ENCODE measurements at places on chromosomes 11 and 22.

DNA sequence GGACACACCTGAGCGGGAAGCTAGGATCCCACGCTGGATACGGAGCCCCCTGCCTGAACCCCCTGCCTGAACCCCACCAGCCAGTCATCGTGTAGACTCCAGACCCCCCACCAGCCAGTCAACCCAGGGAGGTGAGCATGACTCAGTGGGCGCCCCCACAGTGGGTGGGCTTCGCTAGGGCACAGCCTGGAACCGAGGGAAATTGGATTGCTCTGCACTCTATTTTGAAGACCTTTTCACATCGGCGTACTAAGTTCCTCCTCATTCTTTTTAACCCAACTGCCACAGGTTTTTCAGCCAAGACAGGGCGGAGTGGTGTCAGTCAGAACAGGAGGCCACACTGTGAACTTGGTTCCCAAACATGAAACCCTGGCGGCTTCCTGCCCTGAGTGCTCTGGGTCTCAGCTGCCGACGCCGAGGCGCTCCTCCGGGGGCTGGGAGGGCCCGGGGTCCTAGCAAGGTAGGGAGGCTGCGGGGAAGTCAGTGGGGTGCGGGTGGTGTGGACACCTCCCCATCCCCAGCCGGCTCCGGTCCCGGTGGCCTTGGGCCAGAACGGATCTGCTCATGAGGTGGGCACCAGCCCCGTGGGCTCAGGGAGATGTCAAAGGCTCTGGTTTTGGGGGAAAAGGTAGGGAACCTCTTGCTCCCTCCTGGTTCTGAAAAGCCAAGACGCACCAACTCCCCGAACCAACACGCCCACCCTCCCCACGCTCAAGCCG is 57.0 kb downstream of the BRD1 start:
- DNase-seq, result no peak

DNA sequence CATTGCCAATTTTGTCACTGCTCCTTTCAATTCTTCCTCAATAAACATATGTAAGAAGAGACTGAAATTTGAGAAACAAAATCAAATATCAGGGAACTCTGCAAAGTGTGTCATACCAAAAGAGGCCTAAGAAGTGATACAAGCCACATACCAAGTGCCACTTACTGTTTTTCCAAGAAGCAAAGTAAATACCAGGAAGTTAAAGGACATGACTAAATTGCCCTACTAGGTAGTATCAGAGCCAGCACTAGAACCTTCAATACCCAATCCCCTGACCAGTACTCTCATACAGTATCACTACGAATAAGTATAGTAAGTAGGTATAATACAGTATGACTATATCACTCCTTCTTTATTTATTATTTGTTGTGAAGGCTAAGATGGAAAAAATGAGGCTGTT is 13.6 kb downstream of the MAML2 start:
- DNase-seq, result no peak

DNA sequence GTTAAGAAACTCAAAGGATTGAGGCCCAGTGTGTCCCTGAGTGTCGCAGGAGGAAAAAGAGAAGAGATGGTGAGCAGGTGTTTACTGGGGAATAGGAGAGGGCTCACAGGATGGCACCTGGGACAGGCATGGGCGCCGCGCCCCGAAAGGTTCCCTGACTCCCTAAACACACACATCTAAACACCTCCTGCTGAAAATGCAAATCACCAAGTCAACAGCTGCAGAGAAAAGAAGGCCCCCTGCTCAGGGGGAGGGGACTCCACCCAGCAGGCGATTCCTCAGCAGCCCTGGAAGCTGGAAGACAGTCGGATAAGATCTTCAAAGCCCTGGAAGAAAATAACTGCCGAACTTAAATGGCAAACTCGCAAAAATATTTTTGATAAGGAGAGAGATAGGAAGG is 377.2 kb downstream of the BRD1 start:
- no peak for DNase-seq

DNA sequence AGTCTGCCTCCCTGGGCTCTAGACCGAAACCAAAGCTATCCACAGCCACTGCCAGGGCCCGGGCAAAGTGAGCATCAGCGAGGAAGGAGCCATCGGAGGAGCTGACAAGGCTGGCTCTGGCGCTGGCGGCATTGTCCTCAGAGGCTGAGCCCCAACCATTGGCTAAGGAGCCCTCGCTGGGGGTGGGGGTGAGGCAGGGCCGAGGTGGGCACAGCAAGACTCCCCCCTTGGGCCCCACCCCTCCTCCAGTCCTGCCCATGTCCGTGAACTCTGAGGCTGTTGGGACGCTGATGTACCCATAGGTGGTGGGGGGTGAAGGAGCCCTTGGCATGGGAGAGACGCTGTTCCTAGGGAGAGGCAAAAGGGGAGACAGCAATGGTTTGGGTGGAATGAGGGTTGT is 11.2 kb downstream of the ROBO4 start:
- no peak for DNase-seq

- no peak for DNase-seq
Measured at GRCh38 chr11:35045236-35045820, 93.6 kb upstream of the CD44 start.

DNA sequence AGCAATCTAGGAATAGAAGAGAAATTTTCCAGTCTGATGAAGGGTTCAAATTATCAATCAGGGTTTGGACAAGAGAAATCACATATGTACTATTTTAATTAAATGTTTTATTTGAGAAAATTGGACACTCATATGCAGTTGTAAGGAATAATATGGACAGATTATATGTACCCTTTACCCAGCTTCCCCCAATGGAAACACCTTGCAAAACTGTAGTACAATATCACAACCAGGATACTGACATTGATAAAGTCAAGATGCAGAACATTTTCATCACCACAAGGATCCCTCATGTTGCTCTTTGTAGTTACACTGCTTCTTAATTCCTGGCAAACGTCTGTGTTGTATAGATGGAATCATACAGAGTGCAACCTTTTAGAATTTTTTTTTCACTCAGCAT is 1.4 kb upstream of the LIPT2 start:
- no peak for DNase-seq

DNA sequence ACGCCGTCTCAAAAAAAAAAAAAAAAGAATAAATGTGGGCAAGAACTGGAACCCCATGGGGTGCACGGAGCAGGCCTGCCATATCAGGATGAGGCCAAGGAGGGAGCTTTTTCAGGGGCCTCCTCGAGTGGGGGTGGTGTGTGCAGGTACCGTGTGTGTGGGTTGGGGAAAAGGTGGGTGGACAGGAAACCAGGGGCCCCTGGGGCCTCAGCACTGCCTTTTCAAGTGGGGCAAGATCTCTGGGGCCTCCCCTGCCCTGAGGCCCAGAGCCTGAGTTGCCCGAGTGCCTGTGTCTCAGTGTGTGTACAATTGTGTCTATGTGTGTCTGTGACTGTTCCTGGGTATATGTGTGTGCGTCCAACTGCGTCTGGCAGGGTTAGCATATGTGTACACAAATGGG is 23.8 kb downstream of the TEF start:
- no peak for DNase-seq

DNA sequence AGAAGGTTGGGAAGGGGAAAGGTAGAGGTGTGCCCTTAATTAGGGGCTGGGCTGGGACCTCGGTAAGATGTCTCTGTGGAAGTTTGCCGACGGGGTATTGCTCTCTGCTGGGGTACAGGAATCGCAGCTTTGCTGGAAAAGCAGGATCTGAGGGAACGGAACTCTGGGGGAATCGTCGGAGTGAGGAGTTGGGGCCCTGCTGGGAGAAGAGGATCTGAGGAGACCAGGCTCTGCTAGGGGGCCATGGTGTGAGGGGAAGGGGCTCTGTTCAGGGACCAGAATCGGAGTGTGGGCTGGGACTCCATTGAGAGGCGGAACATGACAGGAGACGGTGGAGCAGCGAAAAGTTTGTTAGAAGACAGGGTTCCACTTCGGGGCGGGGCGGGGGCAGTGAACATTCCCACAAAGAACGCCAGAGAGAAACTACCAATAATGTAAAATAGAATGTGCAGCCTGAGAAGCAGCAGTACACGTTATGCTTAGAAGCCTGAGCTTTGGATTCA is 456 bp downstream of the AAMDC start:
- DNase-seq, result no peak

DNA sequence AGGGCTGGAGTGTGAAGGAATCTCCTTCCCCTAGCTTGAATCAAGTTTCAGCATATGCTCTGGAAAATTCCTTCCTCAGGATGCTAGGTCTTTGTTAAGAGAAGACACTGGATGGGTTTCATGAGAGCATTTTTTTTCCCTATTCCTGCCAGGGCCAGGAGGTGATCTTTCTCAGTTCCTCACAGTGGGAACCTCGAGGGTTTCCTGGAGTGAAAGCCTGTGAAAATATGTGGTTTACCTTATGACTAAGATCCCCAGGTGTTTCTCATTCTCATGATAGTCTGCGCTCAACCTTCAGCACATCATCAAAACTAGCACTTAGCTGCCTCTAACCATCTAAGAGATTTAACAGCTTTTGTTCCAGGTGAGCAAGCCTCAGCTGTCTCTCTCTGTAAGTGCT is 985.3 kb upstream of the FAT3 start:
- no peak for DNase-seq

- DNase-seq, result no peak
Measured at GRCh38 chr11:57502870-57503269, 12.6 kb downstream of the SLC43A1 start.

DNA sequence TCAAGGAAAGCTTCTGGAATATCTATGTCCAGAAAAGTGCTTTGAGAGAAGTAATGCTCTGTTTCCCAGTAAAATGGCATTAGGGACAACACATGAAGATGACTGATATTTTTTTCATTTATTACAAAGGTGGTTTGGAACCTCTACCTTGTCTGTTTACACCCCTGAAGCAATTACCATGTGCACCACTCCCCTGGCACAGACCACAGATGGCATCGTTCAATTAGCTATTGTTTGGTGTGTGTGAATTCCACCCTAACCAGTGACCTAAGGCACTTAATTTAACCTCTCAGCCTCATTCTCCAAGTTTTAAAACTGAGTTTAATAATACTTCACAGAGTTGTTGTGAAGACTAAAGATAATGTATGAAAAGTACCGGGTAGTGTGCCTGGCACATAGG is 127.6 kb upstream of the BMAL1 start:
- DNase-seq, result no peak

GRCh38 chr11:65967329-65967934 is 5.9 kb downstream of the SART1 start:
- DNase-seq, result no peak

DNA sequence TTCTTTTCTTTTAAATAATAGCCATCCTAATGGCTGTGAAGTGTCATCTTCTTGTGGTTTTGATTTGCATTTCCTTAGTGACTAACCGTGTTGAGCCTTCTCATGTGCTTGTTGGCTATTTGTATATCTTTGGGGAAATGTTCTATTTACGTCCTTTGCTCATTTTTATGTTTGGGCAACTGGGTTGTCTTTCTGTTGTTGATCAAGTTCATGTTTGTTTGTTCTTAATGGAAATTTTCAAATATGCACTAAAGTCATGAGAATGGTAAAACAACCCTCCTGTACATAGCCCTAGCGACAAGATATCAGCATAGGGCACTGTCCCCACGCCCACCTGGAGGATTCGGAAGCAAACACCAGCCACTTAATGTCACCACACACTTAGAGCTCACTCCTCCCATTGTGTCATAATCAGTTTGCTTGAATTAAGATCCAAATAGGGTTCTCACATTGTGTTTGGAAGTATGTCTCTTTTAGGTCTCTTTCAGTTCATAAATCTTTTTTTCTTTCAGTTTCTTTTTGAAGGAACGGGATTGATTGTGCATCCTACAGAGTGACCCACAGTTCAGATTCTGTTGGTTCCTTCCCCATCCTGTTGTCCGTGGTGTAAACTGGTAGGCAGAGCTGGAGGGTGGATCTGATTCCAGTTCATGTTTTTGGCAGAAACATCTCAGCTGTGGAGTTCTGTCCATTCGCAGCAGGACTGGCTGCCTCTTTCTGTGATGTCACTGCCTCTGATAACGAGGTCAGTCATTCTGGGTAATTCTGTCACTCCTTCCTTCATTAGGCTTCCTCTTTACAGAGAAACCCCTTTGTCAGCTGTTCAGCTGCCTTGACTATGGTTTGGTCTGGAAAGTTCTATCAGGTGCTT is 26.4 kb upstream of the ADORA2A start:
- DNase-seq, result no peak

DNA sequence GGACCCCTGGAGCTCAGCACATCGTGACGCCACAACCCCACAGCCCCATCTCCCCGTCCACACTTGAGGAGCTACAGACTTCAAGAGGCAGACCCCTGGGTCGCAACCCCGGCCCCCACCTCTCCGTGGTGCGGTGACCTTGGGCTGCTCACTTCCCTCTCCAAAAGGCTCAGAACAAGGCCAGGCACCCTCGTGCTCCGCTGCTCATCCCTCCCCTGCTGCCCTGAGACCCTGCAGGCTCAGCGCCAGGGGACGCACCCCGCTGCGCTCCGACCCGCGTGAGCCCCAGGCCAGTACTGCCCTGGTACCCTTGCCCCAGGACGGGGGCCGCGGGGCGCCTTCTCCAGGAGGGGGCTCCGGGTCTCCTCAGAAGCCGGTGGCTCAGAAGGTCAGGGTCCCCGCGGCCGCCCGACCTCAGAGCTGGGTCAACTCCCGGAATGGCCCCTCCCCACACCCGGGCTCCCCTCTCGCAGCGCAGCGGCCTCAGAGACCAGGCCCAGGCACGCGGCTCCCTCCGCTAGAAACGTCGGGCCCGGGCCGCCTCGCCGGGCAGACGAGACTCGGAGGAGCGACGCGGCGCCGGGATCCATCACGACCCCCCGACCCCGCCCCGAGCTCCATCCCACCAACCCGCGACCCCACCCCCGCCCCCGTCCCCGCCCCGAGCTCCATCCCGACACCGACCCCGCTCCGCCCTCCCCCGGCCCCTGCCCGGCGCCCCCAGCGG is 563 bp downstream of the GATD1 start:
- DNase-seq, result no peak

DNA sequence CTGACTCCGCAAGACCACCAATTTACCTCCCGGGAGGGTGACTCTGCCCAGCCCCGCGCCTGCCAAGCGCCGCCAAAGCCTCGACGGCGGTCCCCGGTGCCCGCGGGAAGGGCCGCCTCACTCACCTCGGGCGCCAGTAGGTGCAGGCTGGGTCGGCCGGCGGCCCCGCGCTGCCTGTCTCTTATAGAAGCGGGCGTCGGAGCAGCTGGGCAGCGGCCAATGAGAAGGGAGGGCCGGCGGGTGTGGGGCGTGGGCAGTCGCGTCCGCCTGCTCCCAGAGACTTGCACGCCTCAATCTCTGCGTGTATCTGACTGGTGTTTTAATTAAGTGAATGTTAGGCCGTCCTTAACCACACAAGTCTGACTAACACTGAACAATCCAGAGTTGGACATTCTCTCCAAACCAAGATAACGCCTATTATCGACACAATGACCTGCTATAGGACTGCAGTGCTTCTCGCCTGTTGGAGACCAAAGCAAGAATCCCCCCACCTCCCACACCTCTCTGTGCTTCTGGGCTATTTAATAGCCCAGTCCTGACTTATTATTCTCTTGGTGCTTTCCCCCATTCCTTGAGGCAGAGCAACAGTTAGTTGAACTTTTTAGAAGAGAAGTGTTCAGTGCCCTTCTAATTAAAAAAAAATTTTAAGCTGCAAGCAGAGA is at the start of gene TPH1:
TSS of gene TPH1 (minus strand) at position 154 of the 662 bp plus-strand sequence. CDS start 5,507 bp downstream, outside the sequence.
- no peak for DNase-seq

DNA sequence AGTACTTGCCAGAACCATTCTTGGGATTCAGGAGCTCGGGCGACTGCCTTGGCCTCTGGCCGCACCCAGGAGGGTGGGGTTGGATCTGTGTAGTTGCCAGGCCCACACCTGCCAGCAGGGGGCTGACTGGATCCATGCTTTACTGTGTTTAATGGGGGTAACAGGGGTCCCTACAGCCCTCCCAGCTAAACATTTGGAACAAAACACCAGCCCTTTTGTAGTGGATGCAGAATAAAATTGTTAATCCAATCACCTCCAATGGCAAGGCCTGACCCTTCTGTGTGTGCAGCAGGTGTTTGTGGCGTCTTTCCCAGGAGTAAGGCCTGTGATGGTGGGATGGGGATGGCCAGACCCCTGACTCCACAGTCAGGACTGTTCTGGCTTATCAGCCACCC is 22.5 kb downstream of the SUN2 start:
- DNase-seq, result no peak

Data from stimulated activated CD4-positive, alpha-beta T cell treated with anti-CD3 and anti-CD28 coated beads, Interleukin-1b, Interleukin-23, amount 100 ng/mL, for 1 hour (primary cell).